ENCODE measurements at places on chromosomes 4 and X. TPM values are rescaled to one million over a fixed set of nuclear protein-coding genes. Genes with fewer than 3 reads are reported as not detected.

DNA sequence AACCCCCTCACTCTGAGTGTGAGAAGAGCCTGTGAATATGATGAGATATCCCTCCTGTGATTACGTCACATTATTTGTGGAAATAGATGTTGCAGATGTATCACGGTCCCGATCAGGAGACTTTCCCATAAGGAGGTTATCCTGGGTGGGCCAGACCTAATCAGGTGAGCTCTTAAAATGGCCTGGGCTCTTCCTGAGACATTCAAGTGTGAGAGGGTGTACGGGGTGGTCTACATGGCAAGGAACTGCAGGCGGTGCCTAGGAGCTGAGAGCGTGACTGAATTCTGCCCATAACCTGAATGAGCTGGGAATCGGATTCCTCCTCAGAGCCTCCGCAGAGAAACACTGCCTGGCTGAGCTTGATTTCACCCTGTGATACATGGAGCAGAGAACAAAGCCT lies 12.9 kb upstream of the CENPVL1 start:
- no peak for DNase-seq

- DNase-seq: no peak
Observed at GRCh38 chrX:23930894-23931604, 23.2 kb downstream of the CXorf58 start.

PPP2R2C gene
- not detected for total RNA-seq

HMGB3 gene
- total RNA-seq: 5.4 TPM

Measured in T-helper 17 cell (primary cell).